ENCODE measurements at places on chromosomes 1 and 21.

DNA sequence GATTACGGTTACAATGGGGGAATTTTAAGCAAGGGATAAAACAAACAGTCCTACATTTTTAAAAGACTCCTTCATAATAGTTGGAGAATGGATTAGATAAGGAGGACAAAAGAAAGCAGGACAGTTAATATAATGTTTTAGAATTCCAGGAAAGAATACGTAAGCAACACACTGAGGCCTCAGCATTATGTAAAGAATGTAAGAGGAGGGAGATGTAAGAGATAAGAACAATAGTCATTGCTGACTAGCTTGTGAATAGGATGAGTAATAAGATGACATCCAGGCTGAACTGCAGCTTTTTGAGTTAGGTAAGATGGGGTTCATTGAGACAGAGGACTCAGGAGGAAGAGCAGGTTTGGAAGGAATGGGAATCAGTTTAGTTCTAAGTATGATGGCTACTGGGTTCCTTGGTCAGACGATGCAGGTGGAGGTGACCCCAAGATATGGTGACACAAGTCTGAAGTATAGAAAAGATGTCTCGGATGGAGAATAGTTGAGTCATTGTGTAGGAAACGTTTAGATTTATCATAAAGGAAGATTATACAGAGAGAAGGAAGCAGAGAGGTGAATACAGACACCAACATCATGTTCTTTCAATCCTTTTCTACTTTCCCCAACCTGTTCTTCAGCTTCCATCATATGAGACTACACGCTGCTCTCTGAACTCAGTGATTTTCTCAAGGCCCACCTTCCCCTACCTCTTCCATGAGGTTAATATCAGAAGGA lies 372.8 kb downstream of the PTBP2 start:
- DNase-seq = no peak

- no peak for DNase-seq
Observed at GRCh38 chr1:111085676-111086075, 54.2 kb downstream of the DRAM2 start.

DNA sequence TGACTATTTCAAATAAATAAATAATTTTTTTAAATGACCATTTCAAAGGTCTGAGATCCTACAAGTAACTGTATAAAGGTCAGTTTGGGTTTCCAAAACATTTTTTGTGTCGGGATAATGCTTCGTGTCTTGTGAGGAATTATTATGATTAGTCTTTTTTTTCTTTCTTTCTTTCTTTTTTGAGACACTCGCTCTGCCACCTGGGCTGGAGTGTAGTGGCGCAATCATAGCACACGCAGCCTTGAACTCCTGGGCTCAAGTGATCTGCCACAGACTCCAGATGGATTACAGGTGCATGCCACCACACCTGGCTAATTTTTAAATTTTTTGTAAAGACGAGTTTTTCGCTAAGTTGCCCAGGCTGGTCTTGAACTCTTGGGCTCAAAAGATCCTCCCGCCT lies 1.9 kb upstream of the SDE2 start:
- no peak for DNase-seq

- no peak for DNase-seq
Observed at GRCh38 chr1:193079187-193079586, 19.8 kb downstream of the RO60 start.

GRCh38 chr1:39936724-39937491 lies 18.0 kb upstream of the MFSD2A start:
- DNase-seq = no peak

DNA sequence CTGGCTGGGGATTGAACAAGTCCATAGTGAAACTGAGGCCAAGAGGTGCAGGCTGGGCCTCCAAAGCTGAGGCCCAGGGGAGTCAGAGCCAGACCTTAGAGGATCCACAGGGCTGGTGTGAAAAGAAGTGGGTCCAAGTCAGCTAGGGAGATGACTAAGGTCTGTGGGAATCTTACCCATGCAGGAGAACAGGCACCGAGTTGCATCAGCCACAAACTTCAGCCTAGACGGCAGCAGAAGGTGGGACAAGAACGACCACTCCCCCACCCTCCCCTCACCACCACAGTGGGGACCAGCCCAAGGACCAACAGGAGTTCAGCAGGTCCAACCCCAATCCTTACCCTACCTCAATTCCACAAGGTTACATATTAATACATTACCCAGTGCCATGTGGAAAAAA lies 282.3 kb downstream of the TTLL7 start:
- DNase-seq = no peak

- DNase-seq = peak; percentile 11
Observed at GRCh38 chr1:97017895-97018294, 296.3 kb downstream of the PTBP2 start.

- no peak for DNase-seq
Observed at GRCh38 chr1:38371505-38371844, 324.9 kb upstream of the POU3F1 start.

GRCh38 chr1:194078765-194079164 lies 892.4 kb upstream of the B3GALT2 start:
- no peak for DNase-seq

All from NCI-H526 (cell line).